Lower lobe of right lung (tissue), 2 donors: ENCODE measurements at places on chromosomes 16 and 17. TPM values are rescaled to one million over a fixed set of nuclear protein-coding genes. Genes with fewer than 3 reads are reported as not detected.

SLC6A4 gene
- total RNA-seq, result 140 TPM

MSI2 gene
- 43.9 TPM for total RNA-seq

SNAI3 gene
- 6.1 TPM for total RNA-seq

GRCh38 chr17:70613681-70614080, 444.3 kb downstream of the KCNJ2 start:
- H3K4me1 ChIP-seq, result no peaks in the 10 kb centered on the region
- DNase-seq, result no peak
- H3K27ac ChIP-seq, result no peak overlapping the region
- H3K4me3 ChIP-seq, result no peak overlapping the region

- H3K4me3 ChIP-seq, result no peak overlapping the region
- no peak overlapping the region for H3K27ac ChIP-seq
- H3K36me3 ChIP-seq, result no peaks in the 10 kb centered on the region
- peak; percentile 37 for DNase-seq
- no peaks in the 10 kb centered on the region for H3K4me1 ChIP-seq
- H3K27me3 ChIP-seq, result no peaks in the 10 kb centered on the region
Measured at GRCh38 chr17:16923097-16923903, 48.6 kb downstream of the TNFRSF13B start.

DNA sequence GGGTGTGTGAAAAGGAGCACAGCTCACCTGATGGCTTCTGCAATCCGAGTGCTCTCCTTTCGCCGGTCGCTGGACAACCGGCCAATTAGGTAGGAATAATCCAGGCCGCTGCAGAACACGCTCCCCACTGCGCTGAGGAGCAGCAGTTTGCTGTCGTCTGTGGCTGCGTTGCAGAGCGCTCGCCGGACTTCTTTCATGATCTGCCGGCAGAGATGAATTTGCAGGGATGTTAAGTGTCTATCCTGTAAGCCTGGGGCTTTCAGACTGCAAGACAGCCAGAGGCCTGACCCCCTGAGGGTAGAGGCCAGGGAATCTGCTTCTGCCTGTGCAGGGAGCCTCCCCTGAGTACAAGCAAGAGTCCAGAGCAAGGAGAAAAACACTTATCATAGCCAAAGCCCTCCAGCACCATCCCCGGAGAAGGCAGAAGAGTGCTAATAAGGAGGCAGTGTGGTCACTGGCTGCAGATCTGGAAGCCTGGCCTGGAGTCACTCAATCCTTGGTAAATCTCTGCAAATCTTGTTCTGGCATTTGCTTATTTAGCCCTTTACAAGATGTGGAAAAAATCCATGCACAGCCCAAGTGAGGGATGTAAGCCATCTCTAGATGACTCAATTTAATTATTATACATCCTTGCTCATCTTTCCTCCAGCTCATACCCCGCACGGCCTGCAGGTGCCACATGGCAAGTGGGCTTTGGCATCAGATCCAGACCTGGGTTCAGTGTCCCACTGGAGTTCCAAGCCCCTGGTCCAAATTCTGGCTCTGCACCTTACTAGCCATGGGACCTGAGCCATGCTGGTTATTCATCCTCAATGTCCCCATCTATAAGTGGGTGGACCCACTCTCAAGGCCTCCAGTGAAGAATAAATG, 80.2 kb downstream of the DYNLRB2 start:
- no peaks in the 10 kb centered on the region for H3K27me3 ChIP-seq
- H3K4me3 ChIP-seq, result no peak overlapping the region
- DNase-seq, result no peak

DNA sequence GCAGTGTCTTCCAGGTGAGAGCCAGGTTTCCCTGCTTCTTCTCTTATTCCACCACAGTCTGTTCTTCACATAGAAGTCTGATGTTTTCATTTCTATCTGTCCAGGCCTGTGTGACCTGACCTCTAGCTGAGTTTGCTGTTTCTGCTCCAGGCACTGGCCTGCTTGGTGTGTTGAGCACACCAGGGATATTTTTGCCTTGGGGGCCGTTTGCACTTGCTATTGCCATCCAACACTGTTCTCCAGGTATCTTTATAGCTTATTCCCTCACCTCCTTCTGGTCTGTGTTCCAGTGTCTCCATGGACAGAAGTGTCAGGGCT, 41.4 kb downstream of the MRTFB start:
- H3K36me3 ChIP-seq, result no peaks in the 10 kb centered on the region
- DNase-seq, result no peak
- H3K4me3 ChIP-seq, result no peak overlapping the region
- H3K27me3 ChIP-seq, result no peaks in the 10 kb centered on the region

DNA sequence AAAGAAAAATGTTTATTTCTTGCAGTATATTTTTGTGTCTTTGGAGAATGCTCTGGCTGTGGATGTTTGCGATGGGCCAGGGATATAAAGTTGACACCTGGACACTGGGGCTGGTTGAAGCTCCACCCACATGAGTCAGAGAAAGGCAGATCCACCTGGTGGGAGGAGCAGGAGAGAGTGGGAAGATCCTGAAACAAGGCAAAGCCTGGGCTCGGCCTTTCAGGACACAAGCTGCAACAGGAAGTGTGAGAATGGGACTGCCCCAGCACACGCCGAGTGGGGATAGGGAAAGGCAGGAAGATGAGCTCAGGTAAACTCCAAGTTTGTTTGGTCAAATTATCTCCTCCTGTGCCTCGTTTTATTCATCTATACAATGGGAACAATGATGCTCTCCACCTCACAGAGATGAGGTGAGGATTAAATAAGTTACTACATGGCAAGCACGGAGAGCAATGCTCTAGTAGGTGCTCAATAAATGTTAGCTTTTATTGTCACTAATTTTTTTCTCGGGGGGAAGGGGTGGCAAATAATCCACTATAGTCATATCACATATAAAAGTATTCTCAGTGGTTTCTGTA, 21.4 kb upstream of the PITPNM3 start:
- H3K27ac ChIP-seq, result no peak overlapping the region
- H3K4me3 ChIP-seq, result no peak overlapping the region
- peaks cover 22% of the 10 kb centered on the region for H3K4me1 ChIP-seq
- DNase-seq, result no peak

DNA sequence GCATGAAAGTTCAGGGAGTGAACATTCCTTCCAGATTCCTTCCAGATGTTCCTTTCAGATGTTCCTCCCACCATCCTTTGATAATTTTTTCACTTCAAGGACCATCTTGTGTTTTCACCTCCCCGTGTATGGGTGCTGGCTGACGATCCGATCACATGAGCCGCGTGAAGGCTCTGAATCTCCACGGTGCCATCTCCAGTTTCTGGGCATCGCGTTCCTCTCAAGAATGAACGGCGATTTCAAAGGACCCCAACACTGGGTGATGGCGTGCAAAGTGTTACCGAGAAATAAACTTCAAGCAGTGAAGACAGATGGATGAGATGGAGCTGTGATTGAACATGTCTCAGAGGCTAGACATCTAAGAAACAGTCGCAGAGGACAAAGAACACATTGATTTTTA, 245.3 kb downstream of the GSG1L start:
- no peak for DNase-seq
- H3K27me3 ChIP-seq, result peaks cover 5% of the 10 kb centered on the region
- H3K4me3 ChIP-seq, result no peak overlapping the region

- no peak for DNase-seq
- no peak overlapping the region for H3K27ac ChIP-seq
- no peaks in the 10 kb centered on the region for H3K27me3 ChIP-seq
- H3K36me3 ChIP-seq, result no peaks in the 10 kb centered on the region
- no peak overlapping the region for H3K4me3 ChIP-seq
Measured at GRCh38 chr17:66655861-66656260, 179.1 kb upstream of the CACNG5 start.

- peaks cover 24% of the 10 kb centered on the region for H3K4me1 ChIP-seq
- H3K4me3 ChIP-seq, result no peak overlapping the region
- no peak overlapping the region for H3K27ac ChIP-seq
- H3K27me3 ChIP-seq, result no peaks in the 10 kb centered on the region
- no peak for DNase-seq
Measured at GRCh38 chr16:57828272-57829161, 26.2 kb upstream of the KIFC3 start.
